ENCODE measurements at places on chromosomes 16 and 17.

GRCh38 chr17:76926237-76926866 is 58.1 kb downstream of the MGAT5B start:
- no peak for DNase-seq

DNA sequence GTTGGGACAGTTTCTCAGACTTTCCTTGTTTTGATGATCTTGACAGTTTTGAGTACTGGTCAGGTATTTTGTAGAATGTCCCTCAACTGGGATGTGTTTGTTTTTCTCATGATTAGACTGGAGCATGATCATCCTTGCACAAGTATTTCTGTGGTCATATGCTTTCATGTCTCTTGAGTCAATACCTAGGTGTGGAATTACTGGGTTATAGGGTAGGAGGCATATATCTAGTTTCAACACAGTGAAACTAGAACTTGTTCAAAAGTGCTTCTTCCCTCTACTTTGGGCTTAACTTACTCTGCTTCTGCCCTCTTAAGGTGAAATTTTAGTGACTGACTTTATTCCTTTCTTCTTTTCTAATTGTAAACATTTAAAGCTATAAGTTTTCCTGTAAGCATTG is 30.1 kb downstream of the IKZF3 start:
- DNase-seq = no peak

DNA sequence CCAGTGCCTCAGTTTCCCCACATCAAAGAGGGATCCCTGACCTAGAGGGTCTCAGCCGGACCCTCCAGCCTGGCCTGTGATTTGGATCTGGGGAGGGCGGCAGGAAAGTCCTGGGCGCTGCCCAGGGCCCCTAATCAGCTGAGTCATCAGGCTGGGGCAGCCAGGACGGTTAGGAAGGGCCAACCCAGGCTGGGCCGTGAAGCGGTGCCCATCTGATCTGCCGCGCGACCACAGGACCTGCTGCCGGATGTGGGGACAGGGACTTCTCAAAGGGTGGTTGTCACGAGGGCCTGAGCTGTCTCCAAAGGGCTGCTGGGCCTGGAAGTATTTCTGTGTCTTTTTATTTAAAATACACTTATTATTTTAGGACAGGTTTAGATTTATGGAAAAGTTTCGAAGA is 4.4 kb downstream of the TPSAB1 start:
- DNase-seq = no peak

DNA sequence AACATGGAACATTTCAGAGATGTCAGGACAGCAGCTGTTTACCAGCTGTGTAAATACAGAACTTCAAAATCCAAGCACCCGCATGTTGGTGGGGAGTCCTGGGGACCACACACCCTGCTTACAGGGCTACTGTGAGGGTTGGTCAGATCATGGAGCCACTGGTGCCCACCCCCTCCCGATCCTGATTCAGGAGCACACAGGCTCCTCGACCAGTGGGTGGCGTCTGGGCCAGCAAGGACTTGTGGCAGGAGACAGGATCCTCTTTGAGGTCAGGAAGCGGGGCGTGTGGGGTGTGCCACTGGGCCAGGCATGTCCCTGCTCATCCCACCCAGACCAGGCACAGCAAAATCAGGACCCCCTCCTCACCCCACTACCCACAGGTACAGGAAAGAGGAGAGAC is 83.6 kb downstream of the SDK2 start:
- DNase-seq = no peak

DNA sequence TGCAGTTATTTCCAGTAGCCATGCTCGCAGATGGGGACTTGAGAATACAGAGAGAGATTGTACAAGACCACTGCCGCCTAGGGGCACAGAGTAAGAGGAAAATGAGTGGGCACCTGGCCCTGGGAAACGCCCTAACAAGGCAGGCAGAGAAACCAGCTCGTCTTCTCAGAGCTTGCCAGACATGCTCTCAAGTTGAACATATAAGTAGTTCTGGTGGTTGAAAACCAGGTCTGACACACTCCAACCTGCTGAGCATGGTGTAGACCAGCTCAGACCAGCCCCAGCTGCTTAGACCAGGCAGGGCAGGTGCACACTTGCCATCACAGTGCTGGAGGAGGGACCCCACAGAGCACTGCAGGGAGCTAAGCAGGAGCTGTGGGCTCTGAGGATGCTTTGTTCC is 250.5 kb downstream of the CPPED1 start:
- no peak for DNase-seq

DNA sequence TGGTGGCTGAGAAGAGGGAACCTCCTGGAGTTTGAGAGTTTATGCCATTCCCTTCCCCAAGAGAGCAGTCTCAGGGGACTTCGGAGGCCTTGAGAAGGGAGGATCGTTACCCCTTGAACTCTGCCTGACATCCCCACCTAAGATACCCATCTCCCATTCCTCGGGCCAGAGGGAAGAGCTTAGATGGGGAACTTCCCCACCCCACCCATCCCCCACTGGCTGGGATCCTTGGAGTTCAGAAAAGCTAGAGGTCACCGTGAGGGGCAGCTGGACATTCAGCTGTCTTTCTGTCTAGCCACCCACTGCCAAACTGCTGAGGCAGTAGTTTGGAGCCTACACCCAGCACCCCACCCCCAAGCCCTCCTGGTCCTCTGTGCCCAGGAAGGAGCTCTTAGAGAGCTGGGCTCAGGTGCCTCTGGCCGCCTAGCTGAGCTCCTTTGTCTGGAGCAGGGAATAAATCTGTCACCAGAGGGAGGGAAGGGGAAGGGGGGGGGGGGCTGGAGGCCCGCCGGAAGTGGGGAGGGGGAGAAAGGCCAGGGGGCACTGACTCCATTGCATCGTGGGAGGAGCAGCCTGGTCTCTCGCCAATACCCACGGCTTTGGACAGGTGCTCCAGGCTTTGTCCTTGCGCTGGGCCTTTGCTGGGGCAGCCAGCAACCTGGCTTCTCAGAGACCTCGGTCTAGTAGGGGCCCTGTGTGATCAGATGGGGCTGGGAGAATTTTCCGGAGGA is 1.0 kb downstream of the HSD11B2 start:
- DNase-seq = no peak

GRCh38 chr17:77329741-77330531 is 189.2 kb downstream of the SEC14L1 start:
- DNase-seq = no peak

DNA sequence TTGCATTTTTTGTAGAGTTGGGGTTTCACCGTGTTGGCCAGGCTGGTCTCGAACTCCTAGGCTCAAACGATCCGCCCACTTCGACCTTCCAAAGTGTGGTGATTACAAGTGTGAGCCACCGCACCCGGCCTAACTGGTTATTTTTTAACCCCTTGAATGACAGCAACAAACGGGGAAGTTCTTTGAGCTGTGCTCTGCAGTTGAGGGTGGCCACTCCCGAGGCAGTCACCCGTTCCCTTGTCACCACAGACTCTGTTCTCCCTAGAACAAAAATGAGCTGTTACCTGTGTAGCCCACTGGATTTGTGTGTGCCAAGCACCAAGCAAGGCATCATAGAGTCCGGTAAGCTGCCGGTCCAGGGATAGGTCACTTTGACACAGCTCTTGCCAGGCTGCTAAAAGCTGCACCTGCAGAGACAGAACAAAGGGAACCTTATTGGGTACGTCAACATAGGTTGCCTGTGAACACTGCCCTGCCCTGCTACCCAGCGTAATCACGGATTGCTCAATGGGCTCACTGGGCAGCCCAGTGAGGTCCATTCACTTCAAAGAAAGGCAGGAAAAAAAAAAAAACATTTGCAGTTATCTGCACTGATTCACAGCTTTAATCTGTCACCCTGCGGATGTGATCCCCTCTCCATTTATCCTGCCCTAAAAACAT is 19.6 kb downstream of the COG7 start:
- DNase-seq = no peak

DNA sequence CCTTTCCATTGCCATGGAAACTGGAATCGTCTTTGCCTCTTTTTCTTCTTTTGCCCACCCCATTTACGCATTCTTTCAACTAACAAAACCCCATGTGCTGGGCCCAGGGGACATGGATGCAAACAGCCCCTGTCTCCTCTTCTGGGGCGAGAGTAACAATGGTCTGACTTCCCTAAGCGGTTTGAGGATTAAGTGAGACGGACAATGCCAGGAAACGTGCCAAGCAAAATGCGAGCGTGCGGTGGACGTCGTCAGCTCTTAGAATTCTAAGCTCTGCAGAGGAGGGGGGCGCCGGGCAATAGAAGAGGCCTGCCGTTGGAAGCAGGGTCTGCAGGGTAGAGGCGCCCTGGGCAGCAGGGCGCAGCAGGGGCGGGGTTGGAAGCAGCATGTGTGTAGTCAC is 42.4 kb upstream of the JPH3 start:
- DNase-seq = no peak

DNA sequence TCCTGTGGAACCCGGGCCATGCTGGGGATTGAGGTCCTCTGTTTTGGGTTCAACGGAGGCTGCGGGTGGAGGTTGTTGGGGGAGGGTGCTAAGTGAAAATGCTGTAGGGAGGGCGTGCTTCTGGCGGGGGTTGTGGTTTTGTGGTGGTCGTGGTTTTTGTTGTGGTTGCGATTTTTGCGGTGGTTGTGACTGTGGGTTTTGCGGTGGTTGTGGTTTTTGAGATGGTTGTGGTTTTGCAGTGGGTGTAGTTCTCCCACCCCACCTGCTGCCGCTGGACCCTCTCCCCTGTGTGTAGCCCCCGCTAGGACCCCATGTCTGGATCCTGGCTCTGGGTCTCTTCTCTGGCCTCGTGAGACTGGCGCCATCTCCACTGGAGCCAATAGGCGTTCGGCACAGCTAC is 4.9 kb upstream of the SSTR5 start:
- DNase-seq = no peak

GRCh38 chr16:68722119-68723024 is 14.7 kb upstream of the CDH1 start:
- no peak for DNase-seq

- DNase-seq = no peak
Observed at GRCh38 chr16:30113711-30114333, 485 bp upstream of the GDPD3 start.

- DNase-seq = no peak
Observed at GRCh38 chr17:76530095-76530723, 7.3 kb downstream of the CYGB start.

DNA sequence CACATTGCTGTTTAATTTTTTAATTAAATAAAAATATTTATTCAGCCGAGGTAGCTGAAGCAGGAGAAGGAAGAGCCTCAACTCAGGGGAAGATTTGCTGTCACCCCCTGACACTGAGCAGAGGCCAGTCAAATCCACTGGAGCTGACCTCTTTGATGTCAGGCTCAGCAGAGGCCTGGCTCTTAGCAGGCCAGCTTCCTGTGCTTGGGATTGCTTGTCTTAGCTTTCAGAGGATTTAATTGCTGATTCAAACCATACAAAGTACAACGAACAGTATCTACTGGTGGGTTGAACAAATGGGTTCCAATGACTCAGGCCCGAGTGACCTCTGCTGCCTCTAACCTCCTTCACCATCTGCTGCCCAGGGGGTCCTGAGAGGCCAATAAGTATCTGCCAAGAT is 417.0 kb upstream of the HSBP1 start:
- no peak for DNase-seq

- peak; percentile 16 for DNase-seq
Observed at GRCh38 chr16:56203052-56203451, 11.8 kb downstream of the GNAO1 start.

GRCh38 chr16:89067677-89068443 is 25.8 kb upstream of the ACSF3 start:
- no peak for DNase-seq

GRCh38 chr16:31221357-31222160 is 4.6 kb upstream of the PYDC1 start:
- no peak for DNase-seq

DNA sequence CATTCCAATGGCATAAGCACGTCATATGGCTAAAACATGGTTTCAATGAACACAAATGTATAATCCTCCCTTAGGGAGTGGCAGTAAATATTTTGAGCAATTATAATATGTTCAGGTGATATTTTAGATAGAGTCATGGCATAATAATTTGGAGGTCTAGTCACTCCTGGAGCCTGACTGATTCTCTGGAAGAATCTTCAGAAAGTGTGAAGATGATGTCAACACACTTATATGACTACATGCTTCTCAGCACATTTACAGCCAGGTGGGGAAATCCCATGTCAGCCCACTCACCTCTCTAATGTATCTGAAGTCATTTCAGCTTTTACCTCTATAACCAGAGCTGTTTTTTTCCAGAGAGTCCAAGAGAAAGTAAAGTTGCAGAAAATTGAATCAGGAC is 474.8 kb downstream of the SHISA9 start:
- DNase-seq = no peak

- DNase-seq = no peak
Observed at GRCh38 chr16:80591071-80591915, 50.5 kb downstream of the DYNLRB2 start.

GRCh38 chr16:50526249-50526648 is 21.9 kb upstream of the NKD1 start:
- no peak for DNase-seq

DNA sequence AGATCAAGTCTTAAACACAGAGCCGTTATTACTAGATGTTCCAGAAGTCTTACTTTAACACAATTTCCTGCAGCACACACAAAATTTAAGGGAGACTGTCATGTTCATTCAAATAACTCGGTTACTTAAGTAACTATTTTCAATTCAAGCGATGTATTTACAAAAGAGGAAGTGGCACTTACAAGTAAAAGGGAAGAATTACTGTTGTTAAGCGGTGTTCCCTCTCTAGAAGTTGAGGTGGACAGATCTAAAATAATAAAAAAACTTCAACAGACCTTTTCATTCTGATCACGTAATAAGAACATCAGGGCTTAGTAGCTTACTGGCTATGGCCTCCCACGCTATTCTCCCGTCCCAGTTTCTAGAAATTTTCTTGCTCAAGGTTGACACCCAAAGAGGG is 26.2 kb upstream of the TXNDC11 start:
- no peak for DNase-seq

DNA sequence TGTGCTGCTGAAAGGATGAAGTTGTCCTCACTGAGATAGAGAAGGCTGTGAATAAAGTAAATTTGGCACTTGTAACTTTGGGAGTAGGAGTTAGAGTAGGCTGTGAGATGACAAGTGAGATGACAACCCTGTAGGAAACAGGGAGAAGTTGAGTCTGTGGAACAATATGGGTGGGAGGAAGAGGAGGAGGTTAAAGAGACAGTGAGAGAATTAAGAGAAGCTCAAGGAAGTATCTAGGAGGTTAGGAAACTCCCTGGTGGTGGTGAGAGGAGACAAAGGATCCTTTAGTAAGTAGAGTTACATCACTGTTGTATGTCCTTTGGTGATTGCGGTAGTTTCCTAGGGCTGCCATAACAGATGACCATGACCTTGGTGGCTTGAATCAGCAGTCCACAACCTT is 10.7 kb upstream of the HSD17B2 start:
- no peak for DNase-seq

GRCh38 chr16:15770107-15770506 is 86.7 kb downstream of the MYH11 start:
- no peak for DNase-seq

DNA sequence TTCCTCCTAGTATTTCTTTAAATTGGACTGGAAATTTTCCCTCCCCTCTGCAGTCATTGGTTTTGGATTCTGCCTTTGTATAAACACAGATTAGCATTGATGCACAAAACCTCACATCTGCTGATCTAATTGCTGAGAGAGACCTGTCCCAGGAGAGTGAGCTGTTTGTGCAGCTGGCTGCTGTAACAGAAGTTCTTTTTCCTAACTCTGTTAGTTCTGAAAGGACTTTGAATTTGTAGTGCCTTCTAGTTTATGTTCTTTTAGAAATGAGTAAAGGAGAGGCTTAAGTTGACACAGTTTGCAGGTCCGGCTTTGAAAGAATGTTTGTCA is 45.2 kb upstream of the KPNB1 start:
- no peak for DNase-seq

GRCh38 chr17:67362173-67362572 is 4.2 kb downstream of the PSMD12 start:
- DNase-seq = no peak

GRCh38 chr17:55162556-55162946 is 102.2 kb upstream of the HLF start:
- no peak for DNase-seq

- no peak for DNase-seq
Observed at GRCh38 chr17:75783803-75784472, 668 bp upstream of the UNK start.

All from T-cell (primary cell).